ENCODE measurements at places on chromosomes 7 and 10.
A peak's percentile ranks its signal among the peaks of the same experiment; 100 is the strongest.

DNA sequence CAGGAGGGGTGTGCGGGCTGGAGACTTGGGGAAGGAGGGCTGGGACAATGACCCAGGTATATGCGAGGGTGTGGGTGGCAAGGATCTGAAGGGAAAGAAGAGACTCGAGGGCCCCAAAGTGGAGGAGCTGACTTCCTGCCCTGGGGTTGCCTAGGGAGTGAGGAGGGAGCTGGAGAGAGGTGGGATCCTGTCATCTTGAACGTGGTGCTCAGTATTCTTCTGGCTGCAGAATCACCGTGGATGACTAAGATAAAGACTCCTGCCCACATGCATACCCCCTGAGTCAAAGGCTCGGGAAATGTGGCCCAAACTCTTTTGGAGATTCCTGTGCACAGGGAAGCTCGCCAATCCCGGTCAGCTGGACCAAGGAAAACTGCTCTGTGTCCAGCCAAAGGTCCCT, 31.2 kb downstream of the COL17A1 start:
- DNase-seq = no peak

DNA sequence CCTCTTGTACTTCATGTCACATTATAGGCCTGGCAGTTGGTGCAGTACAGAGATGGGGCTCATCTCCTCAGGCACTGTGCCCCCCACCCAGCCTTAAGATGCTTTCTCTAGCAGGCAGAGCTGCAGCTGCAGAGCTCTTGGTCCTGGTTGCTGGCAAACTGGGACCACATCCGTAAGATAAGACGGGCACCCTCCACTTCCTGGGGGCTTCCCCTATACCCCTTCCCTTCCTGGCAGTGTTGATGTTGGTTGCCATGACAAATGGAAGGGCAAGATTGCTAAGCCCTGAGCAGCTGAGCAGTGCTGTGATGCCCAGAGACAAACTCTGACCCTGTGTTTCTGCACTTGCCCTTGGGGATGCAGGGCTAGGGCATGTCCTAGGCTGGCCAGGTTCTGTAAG, 103.4 kb upstream of the ANLN start:
- peak; percentile 24 for DNase-seq

DNA sequence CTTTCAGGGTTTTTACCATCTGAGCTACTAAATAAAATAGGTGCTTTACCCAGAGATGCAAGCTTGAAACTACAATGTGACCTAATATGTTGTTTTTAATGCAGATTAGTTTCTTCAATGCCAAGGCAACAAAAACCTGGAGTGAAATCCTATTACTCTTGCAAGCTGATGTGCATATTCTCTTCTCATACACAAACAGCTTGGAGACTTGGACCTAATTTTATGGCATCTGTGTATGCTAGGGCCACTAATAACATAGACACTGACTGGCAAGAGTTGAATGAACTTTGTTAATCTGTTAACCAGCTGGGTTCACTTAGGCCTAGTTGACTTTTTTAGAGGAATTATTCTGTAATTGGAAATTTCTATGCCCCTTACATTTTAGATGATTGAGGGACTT, 23.4 kb upstream of the SMIM30 start:
- no peak for DNase-seq

DNA sequence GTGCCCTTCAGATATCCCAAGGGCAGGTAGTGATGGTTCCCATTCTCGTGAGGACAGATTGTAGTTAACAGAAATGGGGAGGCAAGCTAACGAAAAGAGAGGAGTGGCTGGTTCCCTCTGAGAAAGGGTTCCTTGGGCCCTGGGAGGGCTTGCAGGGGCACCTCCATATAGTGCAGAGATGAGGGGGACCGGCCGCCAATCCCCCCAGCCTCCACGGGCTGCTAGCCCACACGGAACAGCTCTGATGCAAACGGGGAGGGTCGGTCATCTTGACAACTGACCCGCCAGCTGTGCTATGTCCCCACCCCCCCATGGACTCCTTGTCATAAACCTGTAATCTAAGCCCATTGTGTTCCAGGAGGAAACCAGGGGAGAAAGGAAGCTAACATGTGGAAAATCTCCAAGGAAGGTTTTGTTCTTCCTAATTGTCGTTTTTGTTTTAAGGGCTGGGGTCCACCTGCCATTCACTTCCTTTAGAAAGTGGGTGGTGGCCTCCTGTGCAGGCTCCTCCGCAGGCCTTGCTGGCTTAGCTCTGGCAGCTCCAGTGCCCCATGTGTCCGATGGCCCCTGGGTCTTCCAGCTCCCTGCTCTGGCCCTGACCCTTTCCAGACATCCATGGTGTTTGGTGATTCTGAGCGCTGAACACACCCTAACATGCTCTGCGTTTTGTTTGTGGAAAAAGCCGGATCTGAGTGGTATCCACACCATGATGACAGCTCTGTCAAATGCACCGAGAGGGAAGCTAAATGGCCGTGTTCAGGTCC, 15.9 kb downstream of the ADCY1 start:
- DNase-seq = no peak

DNA sequence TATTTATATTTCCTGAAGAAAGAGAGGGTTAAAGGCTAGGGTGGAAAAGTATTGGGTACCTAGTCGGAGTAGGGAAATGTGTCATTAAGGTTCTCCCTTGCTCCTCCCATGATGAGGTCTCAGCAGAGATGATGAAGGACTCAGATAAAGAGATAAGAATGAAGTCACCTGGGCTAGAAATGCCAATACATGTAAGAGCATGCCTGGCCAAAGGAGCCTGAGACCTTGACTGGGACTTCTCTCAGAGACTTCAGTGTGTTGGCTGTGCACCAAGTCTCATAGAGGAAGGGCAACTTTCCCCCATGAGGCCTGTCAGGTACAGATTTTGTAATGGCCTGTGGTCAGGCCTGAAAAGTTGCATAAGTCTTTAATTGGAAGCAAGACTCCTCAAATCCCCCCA, 361.0 kb upstream of the CDC14C start:
- DNase-seq = no peak

- DNase-seq = no peak
Observed at GRCh38 chr7:27554826-27555225, 107.9 kb downstream of the HIBADH start.

- no peak for DNase-seq
Observed at GRCh38 chr10:95467162-95467599, 94.0 kb downstream of the SORBS1 start.

GRCh38 chr7:148628011-148628410, 37.4 kb downstream of the C7orf33 start:
- DNase-seq = no peak

DNA sequence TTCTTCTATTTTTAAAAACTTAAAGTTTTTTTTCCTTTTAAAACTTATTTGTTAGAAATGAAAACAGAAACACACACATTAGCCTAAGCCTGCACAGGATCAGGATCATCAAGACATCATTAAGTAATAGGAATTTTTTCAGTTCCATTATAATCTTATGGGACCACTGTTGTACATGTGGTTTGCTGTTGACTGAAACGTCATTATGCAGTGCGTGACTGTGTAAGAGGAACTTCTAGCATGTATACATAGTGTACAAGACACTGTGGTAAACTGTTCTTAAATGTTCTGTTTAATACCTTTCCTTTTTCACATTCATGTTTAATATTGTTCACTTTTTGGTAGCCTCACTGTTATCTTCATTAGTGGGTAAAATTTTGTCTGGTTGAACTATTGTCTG, 12.1 kb downstream of the ENTPD7 start:
- no peak for DNase-seq

DNA sequence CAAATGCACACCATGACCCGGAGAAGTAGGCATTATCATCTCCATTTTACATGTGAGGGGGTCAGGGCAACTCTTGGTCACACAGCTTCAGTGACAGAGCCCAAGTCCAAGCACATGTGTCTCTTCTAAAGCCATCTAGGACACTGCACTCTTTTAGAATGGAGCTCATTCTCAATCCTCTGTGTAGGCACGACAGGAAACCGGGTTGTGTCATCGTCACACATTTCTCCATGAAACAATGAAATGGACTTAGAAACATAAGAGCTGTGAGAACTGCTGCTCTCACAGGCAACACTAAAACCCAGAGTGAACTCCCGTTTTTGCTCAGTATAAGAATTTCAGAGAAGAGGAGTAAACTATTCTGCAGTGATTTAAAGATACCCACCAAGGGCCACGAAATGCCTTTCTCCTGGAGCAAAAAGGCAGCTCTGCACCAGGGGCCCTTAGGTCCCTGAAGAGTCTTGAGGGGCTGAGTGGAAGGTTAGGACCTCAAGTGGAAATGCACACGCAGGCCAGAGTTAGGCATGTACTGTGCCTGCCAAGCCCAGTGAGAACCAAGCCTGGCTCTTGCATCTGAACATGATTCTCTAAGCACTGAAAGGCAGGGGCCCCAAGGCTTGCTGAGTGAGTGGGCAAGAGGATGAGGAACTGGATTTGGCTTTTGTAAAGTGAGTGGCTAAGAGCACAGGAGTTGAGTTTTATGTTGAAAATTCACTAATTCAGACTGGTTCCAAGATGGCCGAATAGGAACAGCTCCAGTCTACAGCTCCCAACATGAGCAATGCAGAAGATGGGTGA, 13.3 kb downstream of the ALOX5 start:
- DNase-seq = no peak

GRCh38 chr10:70456164-70456563, 14.7 kb upstream of the NODAL start:
- DNase-seq = no peak

GRCh38 chr10:60718886-60719285, 59.4 kb upstream of the CDK1 start:
- DNase-seq = no peak

DNA sequence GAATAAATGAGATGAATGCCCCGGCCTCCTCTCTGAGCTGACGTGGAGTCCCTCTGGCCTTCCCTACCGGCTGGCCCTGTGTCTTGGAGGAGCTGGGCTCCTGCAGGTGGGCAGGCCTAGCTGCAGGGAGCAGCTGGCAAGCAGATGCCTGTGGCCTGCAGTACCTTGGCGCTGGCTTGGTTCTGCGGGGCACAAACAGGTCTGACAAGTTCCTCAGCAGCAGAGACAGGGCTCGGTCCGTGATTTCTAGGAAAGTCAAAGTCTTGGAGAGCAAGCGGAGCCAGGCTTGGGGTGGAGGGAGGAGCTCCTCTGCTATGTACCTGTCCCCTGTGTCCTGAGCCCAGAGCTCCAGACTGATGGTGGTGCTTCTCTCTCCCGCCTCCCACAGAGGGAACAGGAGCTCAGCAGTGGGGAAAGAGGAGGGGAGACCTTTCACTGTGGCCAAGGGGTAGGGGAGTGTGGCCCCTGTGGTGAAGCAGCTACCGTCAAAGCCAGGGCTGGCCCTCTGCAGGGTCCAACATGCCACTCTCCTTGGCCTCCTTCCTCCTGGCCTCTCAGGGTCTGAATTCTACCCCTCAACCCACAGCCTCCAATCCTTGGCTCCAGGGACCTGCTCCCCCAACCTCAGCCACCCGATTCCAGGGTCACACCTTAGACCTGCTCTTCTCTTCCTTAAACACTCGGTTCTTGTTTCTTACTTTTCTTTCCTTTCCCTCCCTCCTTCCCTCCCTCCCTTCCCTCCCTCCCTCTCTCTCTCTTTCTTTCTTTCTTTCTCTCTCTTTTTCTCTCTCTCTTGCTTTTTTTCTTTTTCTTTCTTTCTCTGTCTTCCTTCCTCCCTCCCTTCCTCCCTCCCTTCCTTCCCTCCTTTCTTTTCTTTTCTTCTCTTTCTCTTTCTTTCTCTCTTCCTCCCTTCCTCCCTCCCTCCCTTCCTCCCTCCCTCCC, 20.1 kb downstream of the MYL10 start:
- no peak for DNase-seq
